ENCODE measurements at places on chromosomes 3 and 15.

DNA sequence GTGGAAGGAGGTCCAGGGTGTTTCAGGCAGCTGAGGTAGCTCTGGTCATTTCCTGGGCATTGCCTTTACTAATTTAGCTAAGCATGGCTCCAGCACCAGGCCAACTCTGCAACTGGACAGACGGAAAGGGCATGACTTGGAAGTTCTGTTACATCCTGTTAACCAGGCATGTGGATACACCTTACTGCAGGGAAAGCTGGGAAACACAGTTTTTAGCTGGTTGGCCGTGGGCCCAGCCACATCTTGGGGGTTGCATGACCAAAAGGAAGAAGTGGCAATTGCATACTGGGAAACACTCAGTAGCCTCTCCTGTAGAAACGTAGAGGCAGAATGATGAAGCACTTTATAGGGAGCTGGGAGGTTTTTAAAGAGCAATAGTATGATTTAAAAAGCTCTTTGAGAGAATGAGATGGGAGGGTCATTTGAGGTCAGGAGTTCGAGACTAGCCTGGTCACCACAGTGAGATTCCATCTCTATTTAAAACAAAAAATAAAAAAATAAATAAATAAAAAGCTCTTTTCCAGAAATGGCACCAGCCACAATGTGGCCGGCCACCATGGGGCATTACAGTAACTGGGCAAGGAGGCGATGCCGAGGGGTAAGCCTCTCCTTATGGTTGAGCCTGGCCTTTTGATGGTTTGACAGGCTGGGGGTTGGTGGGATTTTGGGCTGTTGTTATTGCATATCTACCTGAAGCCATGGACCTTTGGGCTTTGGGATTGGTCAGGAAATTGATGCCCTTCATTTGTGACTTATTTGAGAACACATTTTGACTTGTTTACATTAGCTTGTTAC lies 28.6 kb downstream of the TRAK1 start:
- DNase-seq: no peak

GRCh38 chr3:45109771-45110508 lies 36.2 kb downstream of the CDCP1 start:
- no peak for DNase-seq

DNA sequence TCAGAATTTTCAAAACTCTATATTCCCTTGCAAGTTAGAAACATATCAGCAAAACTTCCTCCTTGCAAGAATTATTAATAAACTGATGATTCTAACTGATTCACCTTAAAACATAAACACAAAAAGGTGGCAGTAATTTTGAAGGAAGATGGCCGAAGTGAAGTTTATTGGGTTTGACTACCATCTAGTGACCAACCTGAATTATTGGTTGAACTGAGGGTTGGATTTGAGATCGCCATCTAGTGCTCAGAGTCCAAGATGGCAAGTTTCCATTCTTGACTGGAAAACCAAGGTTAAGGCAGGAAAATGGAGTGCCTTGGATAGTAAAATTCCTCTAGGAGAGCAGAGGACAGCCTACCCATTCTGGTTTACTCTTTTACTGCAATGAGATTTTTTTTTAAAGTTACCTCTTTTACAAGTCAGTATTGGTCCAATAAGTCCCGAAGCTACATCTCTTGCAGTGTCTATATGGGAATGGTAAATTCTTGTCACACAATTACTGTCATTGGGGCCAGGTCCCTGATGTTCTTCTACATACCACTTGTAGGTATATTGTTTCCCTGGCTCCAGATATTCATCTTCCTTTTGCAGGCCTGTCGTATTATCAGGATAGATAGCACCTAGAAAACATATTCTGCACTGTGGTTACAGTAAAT lies 51.6 kb upstream of the CP start:
- DNase-seq: peak; percentile 69

DNA sequence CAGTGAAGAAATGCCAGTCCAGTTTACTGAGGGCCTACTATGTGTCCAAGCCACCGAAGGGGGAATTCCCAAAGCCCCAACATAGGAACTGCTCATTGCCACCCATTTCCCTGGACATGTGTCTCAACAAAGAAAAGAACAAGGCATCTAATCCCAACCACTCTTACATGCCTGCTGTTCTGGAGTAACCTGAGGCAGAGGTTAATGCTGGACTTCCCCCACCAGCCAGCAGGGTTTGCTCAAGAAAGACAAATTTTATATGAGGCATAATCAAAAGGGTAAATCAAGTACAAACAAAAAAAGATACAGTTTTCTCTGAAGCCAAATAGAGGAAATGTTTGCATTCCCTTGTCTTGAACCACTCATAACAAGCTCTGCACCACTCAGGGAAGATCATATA lies 4.1 kb downstream of the ADCY5 start:
- no peak for DNase-seq

DNA sequence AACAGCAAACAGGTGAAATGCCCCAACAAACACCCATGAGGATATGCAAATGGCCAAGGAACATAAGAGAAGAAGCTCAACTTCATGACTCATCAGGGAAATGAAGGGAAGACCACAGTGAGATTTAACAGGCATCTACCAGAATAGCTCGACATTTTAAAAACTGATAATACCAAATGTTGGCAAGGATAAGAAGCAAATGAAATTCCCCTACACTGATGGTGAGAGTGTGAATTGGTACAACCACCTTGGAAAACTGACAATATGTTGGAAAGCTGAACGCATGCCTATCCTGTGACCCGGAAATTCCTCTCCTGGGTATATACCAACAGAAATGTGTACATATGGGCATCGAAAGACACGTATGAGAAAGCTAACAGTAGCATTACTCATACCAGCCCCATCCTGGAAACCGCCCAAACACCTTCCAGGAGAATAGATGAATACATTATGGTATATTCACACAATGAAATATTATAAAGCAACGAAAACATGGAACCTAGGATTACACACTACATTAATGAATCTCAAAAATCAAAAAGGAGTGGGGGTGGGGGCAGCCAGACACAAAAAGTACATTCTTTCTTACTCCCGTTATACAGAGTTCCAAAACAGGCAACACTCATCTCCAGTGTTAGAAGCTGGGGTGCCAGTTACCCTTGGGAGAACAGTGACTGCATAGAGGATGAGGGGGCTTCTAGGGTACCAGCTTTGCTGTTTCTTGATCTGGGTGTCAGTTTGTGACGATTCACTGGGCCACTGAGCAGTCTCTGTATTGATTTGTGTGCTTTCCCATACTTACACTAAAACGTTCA lies 16.9 kb downstream of the RFTN1 start:
- DNase-seq: no peak

DNA sequence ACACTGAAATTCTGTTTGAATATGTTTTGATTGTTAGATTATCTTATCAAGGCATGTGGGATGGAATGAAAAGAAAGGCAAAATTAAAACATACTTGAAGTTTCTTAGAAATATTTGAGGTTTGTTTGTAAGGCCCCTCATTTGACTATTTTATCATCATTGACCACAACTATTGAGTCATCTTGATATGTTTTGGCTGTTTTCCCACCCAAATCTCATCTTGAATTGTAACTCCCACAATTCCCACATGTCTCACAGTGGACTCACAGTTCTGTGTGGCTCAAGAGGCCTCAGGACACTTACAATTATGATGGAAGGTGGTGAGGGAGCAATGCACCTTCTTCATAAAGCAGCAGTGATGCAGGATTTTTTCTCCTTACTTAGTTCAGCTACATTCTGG lies 917.1 kb downstream of the PLOD2 start:
- no peak for DNase-seq

DNA sequence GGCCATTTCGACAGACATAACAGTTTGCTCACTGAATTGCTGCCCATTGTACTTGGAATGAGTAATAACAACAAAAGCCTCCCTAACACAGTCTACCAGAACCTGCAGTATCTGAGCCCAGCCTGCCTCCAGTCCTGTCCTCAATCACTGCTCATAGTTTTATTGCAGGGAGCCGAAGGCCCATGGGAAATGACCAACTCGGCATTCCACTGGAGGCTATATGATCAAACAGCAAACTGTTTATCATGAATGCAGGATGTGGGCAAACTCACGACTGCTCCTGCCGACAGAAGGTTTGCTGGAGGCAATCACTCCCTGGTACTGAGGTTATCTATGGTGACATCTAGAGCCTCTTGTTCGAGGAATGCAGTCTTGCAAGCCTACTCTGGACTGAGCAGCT lies 46.3 kb downstream of the LSM3 start:
- no peak for DNase-seq

DNA sequence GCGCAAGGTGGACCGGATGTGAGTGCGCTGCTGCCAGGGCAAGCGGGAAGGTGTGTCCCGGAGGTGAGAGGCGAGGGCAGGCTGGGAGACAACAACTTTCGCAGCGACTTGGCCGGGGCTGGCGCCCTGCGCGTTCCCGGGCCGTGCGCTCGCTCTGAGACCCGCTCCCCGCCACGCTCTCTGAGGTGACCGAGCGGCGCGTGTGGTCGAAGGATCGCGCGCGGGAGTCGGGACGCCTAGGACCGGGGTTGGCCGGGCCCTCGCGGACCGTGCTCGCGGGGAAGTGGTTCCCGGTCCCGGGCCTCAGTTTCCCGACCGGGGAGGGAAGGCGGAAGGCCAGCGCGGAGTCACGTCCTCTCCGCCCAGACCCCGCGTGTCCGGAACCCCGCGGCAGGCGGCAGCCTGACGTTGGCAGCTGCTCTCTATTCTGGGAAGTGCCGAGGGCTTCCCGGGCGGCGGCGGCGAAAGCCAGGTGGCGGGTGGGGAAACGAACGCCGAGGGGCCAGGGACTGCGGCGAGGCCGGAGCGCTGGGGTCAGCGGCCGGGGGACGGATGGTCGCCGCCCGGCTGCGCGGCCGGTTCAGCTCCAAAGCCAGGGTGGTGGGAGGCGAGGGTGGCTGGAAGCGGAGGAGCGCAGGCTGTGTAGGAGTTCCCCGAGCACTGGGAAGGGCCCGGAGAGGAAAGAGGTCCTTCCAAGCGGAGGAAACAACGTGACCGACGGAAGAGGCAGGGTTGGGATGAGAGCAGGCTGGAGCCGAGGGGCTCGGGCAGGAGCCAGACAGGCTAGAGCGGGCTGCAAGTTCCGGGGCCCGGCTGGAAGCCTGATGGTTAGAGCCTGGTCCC lies 1.0 kb upstream of the IGF2BP2 start:
- peak; percentile 71 for DNase-seq

Data from femur (tissue), 1 donor.